Smooth muscle cell of bladder (primary cell): ENCODE measurements at places on chromosomes 5 and 9. TPM values are rescaled to one million over a fixed set of nuclear protein-coding genes. Genes with fewer than 3 reads are reported as not detected.

The SPATA31C1 gene
- total RNA-seq, result not detected in 2 replicates

The EPB41L4A gene
- 0.28 and 0.37 TPM in 2 replicates for total RNA-seq

The ROR2 gene
- 29.4 and 30.0 TPM in 2 replicates for total RNA-seq

The GLRA1 gene
- total RNA-seq, result not detected in 2 replicates

The GPR151 gene
- not detected in 2 replicates for total RNA-seq

The AQP7 gene
- total RNA-seq, result 0.09 and 0.14 TPM in 2 replicates
